ENCODE measurements at places on chromosomes 7 and 10. TPM values are rescaled to one million over a fixed set of nuclear protein-coding genes. Genes with fewer than 3 reads are reported as not detected.
A peak's percentile ranks its signal among the peaks of the same experiment; 100 is the strongest.

DNA sequence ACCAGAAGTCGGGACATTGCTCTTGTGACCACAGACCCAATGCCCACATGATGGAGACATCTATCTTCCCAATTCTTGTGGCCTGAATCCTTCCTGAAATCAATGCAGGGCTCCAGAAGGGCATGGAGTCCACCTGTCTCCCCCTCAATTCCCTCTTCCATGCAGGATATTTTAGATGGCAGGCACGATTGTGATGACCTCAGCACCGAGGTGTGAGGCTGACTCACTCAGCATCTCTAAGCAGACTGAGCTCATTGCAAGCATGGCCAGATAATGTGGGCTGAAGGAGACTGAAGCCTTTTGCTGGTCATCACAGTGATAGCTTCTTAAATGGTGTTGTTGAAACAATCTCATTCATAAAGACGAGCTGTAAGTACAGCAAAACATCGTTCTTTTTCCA is 374.9 kb upstream of the PODXL start:
- no peaks in the 10 kb centered on the region for H3K4me1 ChIP-seq
- DNase-seq, result peak; percentile 14
- H3K27ac ChIP-seq, result no peak overlapping the region
- H3K4me3 ChIP-seq, result no peak overlapping the region
- no peaks in the 10 kb centered on the region for H3K27me3 ChIP-seq

DNA sequence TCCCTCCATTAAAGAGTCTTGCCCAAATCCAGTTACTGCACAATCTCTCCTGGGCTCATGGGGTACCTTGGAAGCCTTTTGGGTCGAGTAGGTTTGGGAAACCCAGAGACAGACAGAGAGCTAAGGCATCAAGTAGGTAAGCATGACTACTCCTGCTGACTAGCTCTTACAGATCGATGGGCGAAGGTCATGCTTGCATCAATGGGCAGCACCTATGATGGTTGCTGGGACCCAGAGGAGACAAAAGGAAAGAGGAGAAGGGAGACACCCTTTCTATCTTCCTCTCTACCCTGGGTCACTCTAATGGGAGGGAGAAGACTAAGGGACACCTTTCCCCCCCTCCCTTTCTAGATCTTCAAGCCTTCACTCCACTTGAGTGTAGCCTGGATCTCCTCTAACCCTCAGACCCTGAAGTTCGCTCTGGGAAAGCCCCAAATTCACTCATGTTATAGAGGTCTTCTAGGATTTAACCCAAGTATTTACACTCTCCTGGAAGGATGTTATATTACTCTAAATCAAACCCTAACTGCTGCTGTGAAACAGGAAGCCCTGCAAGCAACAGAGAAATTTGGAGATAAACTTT is 31.6 kb upstream of the ZNF746 start:
- H3K36me3 ChIP-seq, result no peaks in the 10 kb centered on the region
- H3K4me3 ChIP-seq, result no peak overlapping the region
- no peaks in the 10 kb centered on the region for H3K4me1 ChIP-seq

DNA sequence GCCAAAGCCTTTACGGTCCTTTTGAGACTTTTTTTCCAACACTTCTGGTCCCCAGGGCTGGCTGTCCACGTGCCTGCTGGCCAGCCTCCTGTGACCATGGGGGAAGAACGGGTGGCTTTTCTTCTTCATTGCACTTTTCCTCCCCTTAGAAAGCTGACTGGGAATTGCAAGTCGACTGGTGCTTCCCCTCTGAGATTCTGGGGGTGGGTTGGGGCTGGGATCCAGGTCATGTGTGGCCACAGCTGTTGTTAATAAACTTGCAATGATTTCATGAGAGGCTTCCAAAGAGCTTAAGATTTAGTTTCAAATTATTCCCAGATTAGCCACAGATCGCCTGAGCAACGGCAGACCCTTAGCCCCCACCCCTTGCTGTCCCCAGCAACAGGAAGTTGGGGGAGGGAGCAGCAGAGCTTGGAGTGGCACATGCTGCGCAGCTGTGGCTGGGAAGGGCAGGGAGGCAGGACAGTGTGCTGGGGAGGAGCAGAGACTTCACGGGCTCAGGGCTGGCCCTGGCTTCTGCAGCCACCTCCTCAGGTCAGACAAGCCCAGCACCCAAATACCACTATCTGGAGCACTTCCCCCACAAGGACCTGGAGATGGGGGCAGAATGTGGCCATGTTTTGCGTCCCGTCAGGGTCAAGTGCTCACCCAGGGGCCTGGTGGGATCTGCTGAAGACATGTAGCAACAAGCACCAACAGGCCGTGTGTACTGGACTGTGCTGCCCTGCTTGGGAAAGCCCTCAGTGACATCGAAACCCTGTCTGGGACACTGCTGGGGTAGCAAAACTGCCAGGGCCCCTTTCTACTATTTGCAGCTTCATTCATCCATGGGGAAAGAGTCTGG is 147.1 kb downstream of the RNF216 start:
- H3K4me3 ChIP-seq, result no peak overlapping the region
- DNase-seq, result peak; percentile 96
- peaks cover 42% of the 10 kb centered on the region for H3K4me1 ChIP-seq
- no peaks in the 10 kb centered on the region for H3K27me3 ChIP-seq

DNA sequence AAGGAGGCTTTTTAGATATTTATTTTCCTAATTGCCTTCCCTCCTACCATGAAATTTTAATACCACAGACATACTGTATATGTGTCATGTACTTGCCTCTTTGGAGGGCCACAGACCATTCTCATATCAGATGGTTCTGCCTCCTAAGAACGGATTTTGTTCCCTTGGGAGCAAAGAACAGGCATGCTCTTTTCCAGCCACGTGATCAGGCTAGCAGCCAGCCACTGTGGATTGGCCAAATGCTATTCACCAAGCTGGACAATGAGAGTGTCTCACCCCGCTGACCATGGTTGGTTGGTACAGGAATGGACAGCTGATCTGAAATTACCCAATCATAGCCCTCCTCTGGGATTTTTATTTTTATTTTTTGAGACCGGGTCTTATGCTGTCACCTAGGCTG is 21.5 kb upstream of the CRHR2 start:
- no peak for DNase-seq
- H3K4me1 ChIP-seq, result peaks cover 10% of the 10 kb centered on the region
- H3K27ac ChIP-seq, result no peak overlapping the region
- H3K4me3 ChIP-seq, result no peak overlapping the region
- H3K27me3 ChIP-seq, result no peaks in the 10 kb centered on the region

DNA sequence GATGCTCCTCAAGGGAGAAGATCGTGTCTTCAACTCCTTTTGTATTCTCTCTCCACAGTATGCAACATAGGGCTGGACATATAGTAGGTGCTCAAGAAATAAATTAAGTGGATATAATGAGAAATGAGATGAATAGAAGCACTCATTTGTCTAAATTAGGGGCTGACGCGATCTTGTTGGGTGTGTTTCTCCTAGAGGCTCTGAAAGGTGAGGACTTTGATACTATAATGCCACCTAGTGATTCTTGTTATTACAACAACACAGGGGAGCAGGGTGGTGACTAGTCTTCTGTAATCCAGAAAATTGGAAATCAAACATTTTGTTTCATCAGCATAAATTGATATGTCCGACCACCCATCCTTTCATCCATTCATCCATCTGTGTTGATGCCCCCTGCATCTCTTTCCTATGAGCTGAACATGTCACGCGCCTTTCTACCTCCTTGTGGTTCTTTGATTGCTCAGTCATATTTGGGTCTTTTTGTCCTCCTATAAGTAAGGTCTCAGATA is 3.5 kb upstream of the CFAP58 start:
- peak overlapping the region; percentile 57 for H3K27ac ChIP-seq
- no peak for DNase-seq
- peaks cover 8% of the 10 kb centered on the region for H3K4me1 ChIP-seq
- H3K4me3 ChIP-seq, result no peak overlapping the region

- no peaks in the 10 kb centered on the region for H3K27me3 ChIP-seq
- H3K4me1 ChIP-seq, result no peaks in the 10 kb centered on the region
- DNase-seq, result no peak
- H3K4me3 ChIP-seq, result no peak overlapping the region
- no peaks in the 10 kb centered on the region for H3K36me3 ChIP-seq
These were observed 945 bp downstream of the TAS2R40 start for GRCh38 chr7:143222782-143223181.

- H3K4me1 ChIP-seq, result peaks cover 11% of the 10 kb centered on the region
- H3K36me3 ChIP-seq, result no peaks in the 10 kb centered on the region
- H3K27ac ChIP-seq, result no peak overlapping the region
- no peak overlapping the region for H3K4me3 ChIP-seq
These were observed 126.7 kb downstream of the WDR11 start for GRCh38 chr10:120977897-120978296.

DNA sequence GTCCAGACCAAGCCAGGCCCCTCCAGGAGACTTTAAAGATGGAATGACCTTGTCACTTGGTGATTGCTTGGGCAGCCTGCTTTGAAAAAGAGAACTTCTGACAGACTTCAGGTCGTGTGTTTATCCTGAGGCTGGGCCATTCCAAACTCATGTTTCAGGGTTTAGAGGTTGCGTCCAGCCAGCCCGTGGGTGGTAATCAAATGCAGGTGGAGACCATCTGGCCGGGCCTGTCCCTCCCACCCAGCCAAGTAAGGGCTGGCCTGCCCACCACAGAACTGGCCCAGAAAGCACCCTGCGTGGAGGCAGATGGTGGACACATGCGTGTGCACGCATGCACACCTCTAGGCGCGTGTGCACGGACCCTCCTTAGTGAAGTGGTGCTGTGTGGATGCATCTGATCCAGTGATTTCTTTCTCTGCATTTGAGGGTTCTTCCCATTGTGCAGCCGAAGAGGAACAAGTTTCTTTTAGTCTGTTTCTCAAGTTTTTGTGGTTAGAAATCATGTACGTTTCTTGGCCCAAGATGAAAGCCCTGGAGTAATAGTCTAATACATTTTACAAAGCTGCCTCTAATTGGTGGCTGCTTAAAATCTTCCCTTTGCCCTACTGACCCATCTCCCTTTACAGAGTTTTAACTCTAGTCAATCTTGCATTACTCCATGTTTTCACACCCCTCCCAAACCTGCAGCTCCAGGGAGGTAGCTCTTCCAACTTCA is 43.0 kb downstream of the SUFU start:
- peaks cover 3% of the 10 kb centered on the region for H3K36me3 ChIP-seq
- peaks cover 3% of the 10 kb centered on the region for H3K4me1 ChIP-seq
- no peaks in the 10 kb centered on the region for H3K27me3 ChIP-seq
- H3K4me3 ChIP-seq, result no peak overlapping the region
- peak; percentile 29 for DNase-seq

GRCh38 chr10:119517235-119518141 is 25.0 kb downstream of the RGS10 start:
- H3K27me3 ChIP-seq, result no peaks in the 10 kb centered on the region
- no peak for DNase-seq
- H3K4me1 ChIP-seq, result peaks cover 4% of the 10 kb centered on the region
- H3K27ac ChIP-seq, result no peak overlapping the region
- H3K36me3 ChIP-seq, result no peaks in the 10 kb centered on the region

SLC29A4 gene
- 2.9 TPM for total RNA-seq

GJC3 gene
- total RNA-seq, result 0.31 TPM

COPS6 gene
- total RNA-seq, result 66.1 TPM
